CD4-positive, alpha-beta T cell treated with Interleukin-6 at 100 ng/mL for 8 hours (primary cell): ENCODE measurements at places on chromosomes 1 and 21.

DNA sequence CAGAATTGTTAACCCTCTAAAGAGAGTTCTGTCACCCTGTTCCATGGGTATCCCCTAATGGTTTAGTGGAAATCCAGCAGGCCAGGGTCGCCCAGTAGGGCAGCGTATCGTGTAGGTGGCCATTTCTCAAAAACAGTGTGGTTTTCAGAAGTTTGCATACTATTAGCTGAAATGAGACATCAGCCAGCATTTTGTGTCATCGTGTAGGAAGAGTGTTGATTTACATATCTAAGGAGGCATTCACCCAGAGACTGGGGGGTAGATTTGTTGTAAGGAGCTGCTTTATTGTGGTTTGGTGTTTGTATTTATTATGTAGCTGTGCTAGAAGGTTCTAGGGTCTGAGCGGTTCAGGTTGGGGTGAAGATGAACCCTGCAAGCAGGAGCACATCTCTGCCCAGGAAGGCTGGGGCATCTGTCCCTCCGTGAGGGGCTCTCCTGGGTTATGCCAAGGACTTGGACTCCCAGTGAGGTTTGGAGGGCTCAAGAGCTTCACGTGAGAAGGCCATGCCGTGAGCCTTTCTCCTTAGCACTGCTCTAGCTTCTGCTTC, 174.4 kb downstream of the PGBD5 start:
- DNase-seq = no peak

DNA sequence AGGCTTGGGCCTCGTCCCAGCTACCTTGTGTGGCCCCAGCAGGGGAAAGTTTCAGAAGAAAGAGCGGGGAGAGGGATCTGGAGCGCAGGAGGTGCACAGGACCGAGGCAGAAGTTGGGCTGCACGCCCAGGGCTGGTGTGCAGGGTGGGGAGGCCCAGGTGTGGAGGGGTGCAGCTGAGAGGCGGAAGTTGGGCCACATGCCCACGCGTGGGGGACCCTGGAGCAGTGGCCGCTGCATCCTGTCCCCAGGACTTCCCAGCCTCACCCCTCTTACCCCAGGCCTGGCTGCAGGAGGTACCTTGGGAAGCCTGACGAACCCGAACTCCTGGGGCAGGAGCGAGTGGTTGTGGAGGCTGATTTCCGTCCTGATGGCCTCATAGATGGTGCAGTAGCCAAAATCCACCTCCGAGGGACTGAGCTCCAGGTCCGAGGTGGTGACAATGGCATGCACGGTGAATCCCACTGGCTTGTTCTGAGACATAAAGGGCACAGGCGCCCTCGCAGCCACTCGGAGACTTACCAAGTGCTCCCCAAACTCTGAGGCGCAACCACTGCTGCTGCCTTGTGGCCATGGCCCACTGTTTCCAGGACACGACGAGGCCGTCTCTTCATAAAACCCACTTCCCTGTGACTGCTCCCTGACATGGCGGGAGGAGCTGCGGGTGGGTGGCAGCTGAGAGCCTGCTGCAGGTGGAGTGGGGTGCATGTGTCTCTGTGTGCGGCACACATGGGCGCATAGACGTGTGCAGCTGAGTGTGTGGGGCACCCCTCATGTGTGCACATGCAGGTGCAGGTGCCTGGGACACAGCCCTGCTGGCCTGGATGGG, 20.4 kb upstream of the TMEM52 start:
- no peak for DNase-seq

- no peak for DNase-seq
Observed at GRCh38 chr1:109249654-109250401, 489 bp downstream of the CELSR2 start.

DNA sequence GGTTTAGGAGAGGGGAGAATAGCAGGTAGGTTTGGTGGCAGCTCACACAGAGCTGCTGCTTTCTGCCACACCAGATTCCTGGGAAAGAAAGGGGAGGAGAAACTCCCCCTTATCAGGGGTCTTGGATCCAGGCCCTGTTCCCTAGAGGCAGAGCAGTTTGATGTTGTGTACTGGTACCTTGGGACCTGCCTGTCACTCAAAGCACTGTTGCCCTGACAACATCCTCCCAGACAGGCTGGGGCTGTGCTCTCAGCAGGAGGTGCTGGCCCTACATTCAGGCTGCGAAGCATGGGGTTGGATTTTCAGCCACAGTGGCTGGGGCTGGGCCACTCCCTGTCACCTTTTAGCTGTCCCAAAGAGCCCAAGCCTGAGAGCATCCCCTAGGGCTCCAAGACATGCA, 188.0 kb downstream of the GRIK3 start:
- no peak for DNase-seq
